ENCODE measurements at places on chromosomes 4 and X.

DNA sequence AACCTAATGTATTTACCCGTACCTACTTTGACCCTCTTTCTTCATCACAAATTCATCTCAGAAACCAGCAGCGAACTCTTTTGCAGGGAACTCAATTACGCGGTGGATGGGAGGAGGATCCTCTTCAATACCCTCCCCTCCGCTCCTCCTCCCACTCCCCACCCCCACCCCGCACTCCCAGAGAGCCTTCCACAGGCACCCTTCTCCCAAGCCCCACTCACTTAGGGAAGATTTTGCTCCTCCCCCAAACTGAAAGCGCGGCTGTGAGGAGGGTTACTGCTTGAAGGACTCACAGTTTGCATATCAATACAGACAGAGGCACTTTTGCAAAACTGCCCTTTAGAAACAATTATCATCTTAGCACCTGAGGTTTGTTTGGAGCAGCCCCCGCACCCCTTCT is 960 bp upstream of the IL1RAPL1 start:
- no peak for DNase-seq

DNA sequence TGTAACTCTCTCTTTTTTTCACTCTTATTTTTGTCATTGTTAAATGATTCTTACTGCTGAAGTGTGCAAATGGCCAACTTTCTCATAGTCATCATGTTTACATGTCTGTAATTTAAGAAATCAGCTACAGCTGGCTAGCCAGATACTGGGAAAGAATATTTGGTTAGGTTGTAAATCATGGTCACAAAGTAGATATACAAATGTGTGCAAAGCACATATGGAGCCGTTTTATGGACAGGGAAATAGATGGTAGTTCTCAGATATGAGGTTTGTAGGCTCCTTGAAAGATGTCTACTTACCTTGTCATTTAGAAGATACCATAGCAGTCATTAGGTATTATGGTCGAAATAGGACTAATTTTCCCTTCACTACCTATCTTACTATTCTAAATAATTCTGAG is 430.4 kb downstream of the ADGRL3 start:
- no peak for DNase-seq

GRCh38 chrX:72276478-72276953 is 532 bp downstream of the RPS4X start:
- no peak for DNase-seq

GRCh38 chr4:76781698-76782595 is 116.0 kb downstream of the SOWAHB start:
- DNase-seq = no peak

DNA sequence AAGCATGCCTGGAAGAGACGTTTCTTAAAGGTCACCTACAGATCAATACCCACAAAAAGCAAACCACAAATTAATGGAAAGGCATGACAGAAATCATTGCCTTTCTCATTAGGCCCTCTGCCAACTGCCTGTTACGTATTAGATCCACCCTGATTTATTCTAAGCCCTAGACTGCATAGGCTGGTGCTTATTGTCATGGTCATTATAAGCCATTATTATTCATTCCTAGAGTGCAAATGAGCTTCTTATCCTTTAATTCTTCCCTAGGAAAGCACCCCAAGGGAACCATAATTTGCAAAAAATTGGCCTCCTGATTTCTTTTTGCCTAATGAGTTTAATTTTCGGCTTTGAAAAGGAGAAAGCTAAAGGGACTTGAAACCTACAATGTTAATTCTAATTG is 184.2 kb upstream of the GPRIN3 start:
- no peak for DNase-seq

DNA sequence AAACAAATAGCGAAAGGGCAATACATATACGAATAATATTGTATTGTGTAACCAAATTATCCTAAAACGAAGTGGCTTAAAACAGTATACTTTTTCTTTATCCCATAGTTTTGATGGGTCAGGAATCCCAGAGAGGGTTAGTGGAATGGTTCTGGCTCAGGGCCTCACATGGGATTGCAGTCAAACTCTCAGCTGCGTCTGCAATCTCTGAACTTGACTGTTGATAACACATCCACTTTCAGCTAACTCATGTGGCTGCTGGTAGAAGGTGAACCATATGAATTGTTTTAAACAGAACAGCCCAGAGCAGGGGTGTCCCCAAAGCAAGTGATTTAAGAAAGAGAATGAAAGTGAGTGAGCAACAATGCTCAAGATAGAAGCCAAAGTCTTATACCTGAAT is 127.8 kb downstream of the VEGFC start:
- no peak for DNase-seq

- DNase-seq = no peak
Measured at GRCh38 chrX:149950681-149951080, 12.4 kb upstream of the EOLA2 start.

GRCh38 chr4:90584051-90584450 is 456.9 kb downstream of the CCSER1 start:
- DNase-seq = no peak

DNA sequence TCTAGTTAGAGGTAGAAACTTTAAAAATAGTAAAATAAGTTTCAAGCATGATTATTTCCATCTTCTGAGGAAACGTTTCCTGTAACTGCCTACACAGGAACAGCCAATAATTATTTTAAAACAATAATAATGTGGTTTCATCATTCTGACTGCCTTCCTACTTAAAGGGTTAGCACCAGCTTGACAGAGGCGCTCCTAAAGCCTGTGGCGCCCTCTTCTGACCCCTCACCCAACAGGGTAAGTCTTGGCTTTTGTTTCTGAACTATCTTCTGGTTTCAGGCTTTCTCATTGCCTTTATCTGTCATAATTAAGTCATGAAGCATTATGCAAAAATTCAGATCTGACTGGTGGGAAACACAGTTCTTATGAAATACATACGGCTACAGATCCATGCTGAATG is 96.7 kb downstream of the ITM2A start:
- DNase-seq = peak; percentile 78

GRCh38 chr4:152075253-152075928 is 314.6 kb upstream of the GATB start:
- no peak for DNase-seq

GRCh38 chr4:57640391-57641100 is 530.4 kb upstream of the IGFBP7 start:
- DNase-seq = no peak

GRCh38 chr4:81736324-81736723 is 264.6 kb upstream of the RASGEF1B start:
- no peak for DNase-seq

DNA sequence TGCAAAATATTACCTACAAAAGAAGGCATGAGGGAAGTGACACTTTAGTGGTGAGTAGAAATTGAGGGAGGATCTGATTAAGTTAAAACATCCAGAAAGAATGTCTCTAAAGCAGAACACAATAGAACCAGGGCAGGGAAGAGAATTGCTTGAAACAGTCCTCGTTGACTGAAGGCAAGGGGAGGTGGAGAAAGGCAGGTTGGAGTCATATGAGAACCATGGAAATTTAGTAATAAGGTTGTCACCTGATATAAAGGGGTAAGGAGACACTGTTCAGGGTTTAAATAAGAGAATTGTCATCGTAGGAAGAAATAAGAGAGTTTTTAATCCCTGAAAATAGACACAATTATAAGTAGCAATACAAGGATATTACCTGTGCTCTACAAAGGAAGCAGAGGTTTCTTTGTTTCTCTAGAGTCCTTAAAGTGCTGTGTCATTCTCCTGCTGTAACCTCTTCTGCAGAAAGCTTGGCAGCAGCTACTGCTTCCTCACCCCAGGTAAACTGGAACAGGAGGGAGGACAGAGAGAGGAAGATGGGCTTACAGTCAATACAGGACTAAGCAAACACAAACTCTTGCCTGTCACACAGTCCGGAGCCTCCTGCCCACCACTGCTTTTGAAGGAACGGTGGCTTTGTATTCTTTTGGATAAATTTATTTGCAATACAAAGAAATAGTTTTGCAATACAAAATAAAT is 258.4 kb downstream of the PPARGC1A start:
- no peak for DNase-seq

GRCh38 chr4:128386761-128387599 is 99.4 kb upstream of the PGRMC2 start:
- DNase-seq = no peak

GRCh38 chr4:35802644-35803043 is 441.7 kb downstream of the ARAP2 start:
- no peak for DNase-seq

- DNase-seq = no peak
Measured at GRCh38 chr4:148391056-148391455, 51.2 kb downstream of the NR3C2 start.

GRCh38 chrX:121050781-121051180 is 3.4 kb downstream of the GLUD2 start:
- DNase-seq = no peak

GRCh38 chr4:100742045-100742444 is 224.2 kb upstream of the EMCN start:
- no peak for DNase-seq

GRCh38 chr4:31946456-31946855 is 1226.3 kb downstream of the PCDH7 start:
- DNase-seq = no peak

GRCh38 chr4:176709417-176709816 is 83.3 kb downstream of the VEGFC start:
- DNase-seq = no peak

DNA sequence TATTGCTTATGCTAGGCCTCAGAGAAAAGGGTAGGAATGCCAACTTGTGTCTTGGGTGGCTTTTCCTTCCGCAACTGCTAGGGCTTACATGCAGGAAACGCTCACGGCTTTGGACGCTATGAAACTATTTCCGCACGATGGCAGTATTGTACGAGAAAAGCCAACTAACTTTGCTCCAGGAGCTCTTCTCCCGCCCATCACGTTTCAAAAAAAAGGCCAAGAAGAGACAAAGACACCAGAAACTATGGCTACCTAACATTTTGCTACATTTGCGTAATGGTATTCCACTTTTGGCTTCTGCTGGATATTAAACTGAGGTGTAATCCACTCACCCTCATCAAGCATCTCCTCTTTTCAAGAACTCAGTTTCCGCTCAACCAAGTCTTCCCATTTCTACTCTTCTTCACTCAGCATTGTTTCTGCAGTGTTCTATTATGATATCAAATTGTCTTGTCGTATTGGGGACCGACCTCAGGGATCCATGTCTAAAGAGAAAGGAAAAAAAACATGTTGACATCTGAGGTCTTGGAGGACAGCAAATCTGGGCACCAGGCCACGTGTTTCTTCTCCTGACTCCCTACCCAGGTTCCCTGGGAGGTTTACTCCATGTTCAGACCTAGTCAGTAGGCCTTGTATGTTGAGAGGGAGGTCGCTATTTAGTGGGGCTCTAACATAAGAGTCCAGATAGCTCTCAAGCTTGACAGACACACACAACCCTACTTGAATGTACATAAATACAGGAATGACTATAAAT is 239.4 kb upstream of the STK26 start:
- peak; percentile 83 for DNase-seq

DNA sequence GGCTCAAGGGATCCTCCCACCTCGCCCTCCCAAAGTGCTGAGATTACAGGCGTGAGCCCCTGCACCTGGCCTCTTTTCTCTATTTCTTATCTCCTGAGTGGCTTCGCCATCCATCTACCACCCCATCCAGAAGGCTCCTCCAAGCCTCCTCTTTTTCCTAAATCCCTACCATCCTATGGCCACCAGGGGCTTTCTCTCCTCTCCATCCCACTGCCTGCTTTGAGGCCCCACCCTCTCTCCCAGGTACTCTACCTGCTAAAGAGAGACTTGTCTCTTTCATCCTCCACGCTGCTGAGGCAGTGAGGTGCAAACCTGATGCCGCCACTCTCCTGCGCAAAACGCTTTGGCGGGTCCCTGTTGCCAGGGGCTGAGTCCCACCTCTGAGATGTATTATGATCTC is 7.0 kb downstream of the RS1 start:
- no peak for DNase-seq

- DNase-seq = no peak
Measured at GRCh38 chr4:23759066-23759465, 130.8 kb downstream of the PPARGC1A start.

- DNase-seq = no peak
Measured at GRCh38 chrX:84339507-84340364, 151.7 kb upstream of the RPS6KA6 start.

DNA sequence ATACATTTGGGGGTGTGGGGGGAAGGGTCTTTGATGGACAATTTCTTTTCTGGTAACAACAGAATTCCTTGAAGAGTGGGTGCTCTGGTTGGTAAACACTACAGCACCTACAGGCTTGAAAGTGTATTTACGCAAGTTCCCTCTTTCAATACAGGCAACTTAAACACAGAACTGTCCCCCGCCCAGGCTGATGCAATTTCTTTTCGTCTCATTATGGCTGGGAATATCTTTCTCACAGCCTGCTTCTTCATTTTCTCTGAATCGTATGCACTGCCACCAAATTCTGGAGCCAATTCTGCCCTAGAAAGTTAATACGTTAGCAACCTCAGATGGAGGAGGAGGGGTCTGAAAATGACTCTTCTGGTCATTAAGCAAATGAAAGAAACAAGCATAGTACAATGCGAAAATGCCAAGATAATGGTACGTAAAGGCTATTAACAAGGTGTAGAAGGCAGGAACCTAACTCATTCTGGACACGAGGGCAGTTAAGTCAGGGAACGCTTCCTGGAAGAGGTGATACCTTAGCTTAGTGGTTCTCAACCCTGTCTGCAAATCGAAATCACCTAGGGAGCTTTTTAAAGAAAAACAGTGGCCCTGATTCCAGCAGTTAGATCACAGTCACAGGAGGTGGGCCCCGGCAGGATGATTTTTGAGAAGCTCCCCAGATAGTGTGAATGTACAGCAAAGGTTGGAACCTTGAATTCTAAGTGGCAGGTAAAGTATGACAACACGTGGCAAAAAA is 1.0 kb downstream of the AGA start:
- peak; percentile 40 for DNase-seq

DNA sequence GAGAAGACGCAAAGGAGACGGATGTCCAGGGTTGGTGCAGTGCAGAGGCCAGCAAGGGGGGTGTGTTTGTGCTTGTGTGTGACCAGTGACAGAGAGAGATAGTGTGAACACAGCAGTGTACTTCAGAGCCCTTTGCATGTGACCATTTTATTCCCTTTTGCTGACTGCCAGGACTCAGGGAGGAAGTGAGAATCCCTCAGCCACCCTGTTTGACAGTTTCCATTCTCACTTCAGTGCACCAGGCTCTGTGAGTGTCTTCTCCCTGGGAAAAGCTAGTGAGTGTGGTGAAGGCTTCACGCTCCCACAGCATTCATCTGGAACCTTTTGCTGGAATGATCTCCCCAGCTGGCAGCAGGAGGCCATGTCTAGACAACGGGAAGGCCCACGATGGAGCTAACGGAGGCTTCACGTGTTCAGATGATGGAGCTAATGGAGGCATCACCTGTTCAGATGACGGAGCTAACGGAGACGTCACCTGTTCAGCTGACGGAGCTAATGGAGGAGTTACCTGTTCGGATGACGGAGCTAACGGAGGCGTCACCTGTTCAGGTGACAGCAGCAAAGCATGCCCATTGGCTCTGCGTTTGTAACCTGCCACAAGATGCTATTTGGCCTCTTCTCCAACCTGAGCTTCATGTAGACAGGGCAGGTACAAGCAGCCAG is 195.4 kb downstream of the AFAP1 start:
- DNase-seq = no peak

Measured in CD4-positive, alpha-beta T cell treated with Interleukin-15 for 1 hour (primary cell).